Activated CD4-positive, alpha-beta T cell treated with anti-CD3 and anti-CD28 coated beads, Interleukin-10, Interleukin-2, amounts not matched to agents 100 ng/mL and 50 ng/mL, durations not matched to agents 16 hours and 8 hours (primary cell): ENCODE measurements at places on chromosomes 1 and 21.

GRCh38 chr1:229495782-229496181 lies 12.4 kb downstream of the NUP133 start:
- no peak for DNase-seq

GRCh38 chr1:198678901-198679329 lies 40.1 kb downstream of the PTPRC start:
- DNase-seq, result peak; percentile 64

- DNase-seq, result peak; percentile 20
These were observed 163.3 kb downstream of the ETS2 start for GRCh38 chr21:38968887-38969543.

- no peak for DNase-seq
These were observed 854 bp downstream of the MYCL start for GRCh38 chr1:39900662-39901463.

GRCh38 chr1:46399307-46399706 lies 5.2 kb downstream of the FAAH start:
- no peak for DNase-seq

- DNase-seq, result no peak
These were observed 100.0 kb upstream of the NRIP1 start for GRCh38 chr21:15164678-15165303.

DNA sequence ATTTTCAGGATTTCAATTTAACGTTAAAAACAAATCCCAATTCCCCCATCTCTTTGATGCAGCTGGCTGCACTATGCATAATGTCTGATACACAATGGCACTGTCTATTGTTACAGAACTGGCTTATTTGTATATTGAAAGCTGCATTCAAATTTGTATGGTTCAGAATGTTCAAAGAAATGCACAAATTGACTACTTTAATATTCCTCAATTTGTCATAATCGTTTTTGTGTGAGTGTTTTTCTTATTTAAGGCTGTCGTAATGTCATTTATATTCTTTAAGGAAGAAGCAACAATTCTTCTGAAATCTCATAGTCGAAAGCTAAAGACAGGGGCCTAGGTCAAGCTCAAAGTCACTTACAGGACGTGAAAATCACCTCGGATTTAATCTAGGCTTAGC lies 341.4 kb upstream of the ZRANB2 start:
- no peak for DNase-seq

- no peak for DNase-seq
These were observed 28.2 kb upstream of the RABGAP1L start for GRCh38 chr1:174131032-174131638.

GRCh38 chr1:179038528-179039281 lies 13.0 kb downstream of the FAM20B start:
- DNase-seq, result peak; percentile 52

DNA sequence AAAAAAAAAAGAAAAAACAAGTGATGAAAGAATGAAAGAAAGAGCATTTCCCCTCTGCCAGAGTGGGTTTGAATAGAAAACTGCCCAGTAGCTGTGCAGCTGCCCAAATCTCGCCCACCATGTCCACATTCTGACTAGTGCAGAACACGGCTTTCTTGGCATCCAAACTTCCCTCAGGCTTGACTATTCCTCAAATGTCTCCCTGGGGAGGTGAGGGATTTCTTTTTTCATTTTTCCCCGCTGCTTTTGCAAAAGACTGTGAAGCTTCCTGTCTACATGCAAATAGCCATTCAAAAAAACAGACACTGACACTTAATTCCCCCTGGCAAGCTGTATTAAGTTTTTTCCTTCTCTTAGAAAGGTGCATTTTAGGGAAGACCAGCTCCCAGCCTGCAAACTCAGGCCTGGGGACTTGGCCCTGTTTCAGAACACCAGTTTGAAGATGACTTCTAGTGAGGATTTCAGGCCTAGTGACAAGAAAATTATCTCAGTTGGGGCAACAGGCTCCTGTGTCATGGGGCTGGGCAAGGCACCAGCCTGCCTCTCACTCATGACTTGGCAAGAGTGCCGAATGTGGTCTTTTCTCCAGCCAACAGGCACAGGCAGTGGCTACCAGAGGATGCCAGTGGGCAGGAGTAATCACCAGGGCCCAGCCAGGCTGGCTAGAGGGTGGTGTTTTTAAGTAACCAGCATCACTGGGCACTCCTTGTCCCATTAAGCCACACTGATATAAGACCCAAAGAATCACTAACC lies 178.1 kb upstream of the NFIA start:
- DNase-seq, result no peak

GRCh38 chr21:44677881-44678280 lies 4.1 kb downstream of the KRTAP12-1 start:
- no peak for DNase-seq

GRCh38 chr1:209884665-209885117 lies 53.3 kb upstream of the SYT14 start:
- peak; percentile 80 for DNase-seq

- no peak for DNase-seq
These were observed 54.8 kb downstream of the NGF start for GRCh38 chr1:115283249-115283648.

- DNase-seq, result no peak
These were observed 64.8 kb downstream of the RPE65 start for GRCh38 chr1:68384872-68385411.

DNA sequence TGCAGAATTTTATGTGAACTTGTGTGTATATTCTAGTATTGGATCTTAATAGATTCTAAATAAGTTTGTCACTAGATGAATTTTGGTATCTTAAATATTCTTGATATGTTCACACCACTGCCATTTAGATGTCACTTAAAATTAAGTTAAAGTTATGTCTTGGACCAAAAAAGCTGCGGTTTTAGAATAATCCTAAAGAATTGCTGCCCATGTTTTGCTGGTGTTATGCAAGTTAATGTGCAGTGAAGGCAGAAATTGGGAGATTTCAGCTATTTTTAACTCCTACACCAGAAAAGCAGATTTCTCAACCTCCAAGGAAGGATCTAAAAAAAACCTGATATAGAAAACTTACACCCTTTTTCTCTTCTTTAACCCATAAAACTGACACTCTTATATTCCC lies 757 bp downstream of the ACADM start:
- no peak for DNase-seq

DNA sequence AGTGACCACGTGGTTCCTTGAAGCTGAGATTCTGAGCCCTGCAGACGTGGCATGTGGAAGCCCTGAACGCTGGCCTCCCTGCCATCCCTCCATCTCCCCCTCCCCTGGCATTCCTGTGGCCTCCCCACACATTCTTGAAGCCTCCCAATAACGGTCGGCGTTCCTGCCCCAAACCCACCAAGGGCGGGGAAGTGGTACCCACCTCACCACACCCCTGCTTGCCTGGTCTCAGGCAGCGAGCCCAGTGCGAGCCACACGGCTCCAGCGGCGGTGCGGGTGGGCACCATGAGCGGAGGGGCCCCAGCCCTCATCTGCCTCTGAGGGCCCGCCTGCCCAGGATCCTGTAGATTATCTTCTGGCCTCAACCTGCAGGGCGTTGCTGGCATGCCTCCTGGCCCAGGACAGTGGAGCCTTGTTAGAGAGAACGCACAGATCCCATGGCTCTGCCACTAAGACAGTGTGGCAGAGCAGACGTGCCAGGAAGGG lies 20.6 kb upstream of the PRELP start:
- no peak for DNase-seq

DNA sequence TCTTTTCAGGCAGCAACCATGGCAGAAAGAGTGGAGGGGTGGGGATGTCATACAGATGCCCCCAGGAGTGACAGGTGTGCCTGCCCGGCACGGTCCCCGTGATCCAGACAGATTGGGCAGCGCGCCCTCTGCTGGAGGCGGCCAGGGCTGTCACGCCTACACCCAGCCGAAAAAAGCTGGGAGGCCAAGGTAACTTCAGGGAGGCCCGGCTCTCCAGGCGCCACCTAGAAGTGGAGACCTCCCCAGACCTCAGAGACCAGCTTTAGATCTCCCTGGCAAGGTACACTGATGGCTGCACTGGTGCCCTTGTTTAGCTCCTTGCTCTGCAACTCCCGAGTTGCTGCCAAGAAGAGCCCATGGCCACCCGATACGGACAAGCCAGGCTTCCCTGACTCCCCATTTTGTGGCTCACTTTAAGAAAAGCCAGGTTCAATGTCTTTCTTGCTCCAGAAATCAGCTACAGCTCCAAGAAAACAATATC lies 6.6 kb downstream of the GOLT1A start:
- DNase-seq, result peak; percentile 70

- no peak for DNase-seq
These were observed 31.4 kb upstream of the LGALS8 start for GRCh38 chr1:236492378-236492777.

DNA sequence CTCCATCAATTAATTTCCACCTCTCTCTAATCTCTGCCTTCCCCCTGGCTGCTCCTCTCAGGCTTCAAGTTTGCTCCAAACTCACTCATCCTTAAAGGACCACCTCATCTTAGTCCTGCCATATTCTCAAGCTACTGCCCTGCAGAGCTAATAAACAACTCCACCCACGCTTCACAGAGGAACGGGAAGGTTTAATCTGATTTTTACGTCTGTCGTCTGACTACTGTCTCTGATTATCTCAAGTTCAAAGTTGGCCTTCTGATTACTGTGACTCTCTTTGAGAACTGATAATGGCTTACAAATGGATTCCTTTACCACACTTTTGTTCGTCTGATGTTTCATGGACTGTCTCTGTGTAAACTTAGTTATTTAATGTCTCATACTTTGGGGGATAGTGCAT lies 7.6 kb upstream of the CPT2 start:
- DNase-seq, result no peak

- DNase-seq, result no peak
These were observed 380.0 kb downstream of the DSCAM start for GRCh38 chr21:40466893-40467483.

- DNase-seq, result peak; percentile 62
These were observed 898 bp upstream of the TMEM200B start for GRCh38 chr1:29124366-29125236.
